ENCODE measurements at places on chromosomes 5 and 9.
A peak's percentile ranks its signal among the peaks of the same experiment; 100 is the strongest.

GRCh38 chr5:1385395-1386273 is 40.7 kb upstream of the CLPTM1L start:
- DNase-seq: peak; percentile 85

DNA sequence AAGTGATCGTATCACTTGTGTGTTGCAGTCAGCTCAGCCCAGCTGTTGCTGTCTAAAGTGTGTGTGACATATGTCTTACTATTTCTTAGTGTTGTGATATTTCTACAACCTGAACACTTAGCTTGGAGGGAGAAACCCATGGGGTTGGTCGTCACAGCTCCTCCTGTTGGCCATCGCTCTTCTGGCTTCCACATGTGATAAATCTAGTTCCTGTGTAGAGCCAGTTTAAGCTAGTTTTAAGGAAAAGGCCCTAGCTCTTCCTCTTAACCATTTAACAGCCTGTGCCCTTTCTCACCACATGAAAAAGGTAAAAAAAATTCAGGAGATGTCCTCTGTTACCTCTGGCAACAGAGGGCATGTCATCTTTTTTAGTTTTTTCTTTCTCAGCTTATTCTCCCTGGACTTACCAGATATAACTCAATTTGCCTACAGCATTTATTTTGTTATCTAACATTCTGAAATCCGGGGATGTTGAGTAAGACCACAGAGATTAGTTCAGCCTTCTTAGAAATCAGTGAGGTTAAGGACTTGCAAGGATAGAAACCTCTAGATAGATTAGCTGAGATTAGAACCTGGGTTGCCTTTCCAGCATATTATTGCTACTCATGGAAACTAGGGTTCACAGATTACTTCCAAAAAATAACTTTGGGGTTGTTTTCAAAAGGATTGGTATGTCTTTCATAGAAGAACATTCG is 100.4 kb downstream of the GAPVD1 start:
- DNase-seq: peak; percentile 42

DNA sequence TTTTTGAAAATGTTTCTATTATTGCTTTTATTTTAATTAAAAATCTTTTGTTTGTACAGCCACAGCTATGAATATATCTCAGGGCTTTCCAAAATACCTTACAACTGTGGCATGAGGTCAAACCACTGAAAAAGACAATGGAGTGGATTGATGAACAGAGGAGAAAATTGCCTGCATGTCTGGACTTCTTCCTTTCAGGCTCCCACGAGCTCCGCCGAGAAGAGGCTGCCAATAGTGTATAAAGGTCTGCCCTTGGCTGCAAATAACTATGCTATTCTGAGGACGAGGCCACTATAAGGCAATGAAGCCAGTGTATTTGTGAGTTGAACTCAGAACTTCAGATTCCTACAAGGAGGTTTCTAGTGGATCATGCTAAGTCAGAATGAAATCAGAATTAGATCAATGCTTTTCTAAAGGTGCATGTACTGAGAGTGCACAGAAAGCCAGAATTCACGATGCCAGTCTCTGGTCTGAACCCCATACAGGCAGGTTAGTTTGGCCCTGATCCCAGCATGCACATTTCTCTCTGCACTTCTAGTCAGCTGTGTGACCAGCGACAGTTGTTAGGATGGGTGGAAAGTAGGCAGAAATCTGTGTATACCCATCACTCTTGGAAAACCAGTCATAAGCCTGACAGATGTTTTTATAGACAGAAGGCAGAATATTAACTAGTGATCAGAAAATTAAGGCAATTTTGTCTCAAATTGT is 42.7 kb upstream of the PLPP1 start:
- no peak for DNase-seq

DNA sequence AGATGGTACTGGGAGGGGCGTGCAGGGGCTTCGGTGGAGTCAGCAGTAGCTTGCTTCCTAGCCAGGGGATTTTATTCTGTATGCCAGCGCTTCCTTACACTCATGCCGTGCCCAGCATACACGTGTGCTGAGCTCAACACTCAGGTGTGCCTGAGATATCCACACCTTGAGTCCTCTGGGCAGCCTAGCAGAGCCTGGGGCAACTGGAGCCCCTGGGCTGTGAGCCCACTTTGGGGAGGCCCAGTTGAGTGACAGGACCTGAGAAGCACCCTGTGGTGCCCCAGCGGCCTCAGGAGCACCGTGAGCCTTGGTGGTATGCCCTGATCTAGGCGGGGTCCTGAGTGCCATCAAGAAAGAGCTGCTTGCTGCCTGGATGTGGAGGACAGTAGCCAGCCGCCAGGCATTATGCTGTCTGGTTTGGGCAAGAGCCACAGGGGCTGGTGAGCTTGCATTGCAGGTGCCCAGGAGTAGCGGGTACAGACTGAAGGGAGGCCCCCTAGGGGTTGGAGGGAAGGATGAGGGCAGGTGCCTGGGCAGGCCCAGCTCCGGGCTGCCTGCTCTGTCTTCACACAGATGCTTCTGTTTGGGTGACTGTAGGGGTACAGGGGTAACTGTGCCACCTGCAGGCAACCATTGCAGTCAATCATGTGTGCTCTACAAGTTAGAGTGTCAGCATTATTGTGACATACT is 42.9 kb downstream of the BNIP1 start:
- peak; percentile 41 for DNase-seq

GRCh38 chr9:121651295-121652020 is at the start of gene DAB2IP:
Gene DAB2IP, plus strand, starts transcription at chr9:121651634. Its CDS starts 142 bp downstream, at chr9:121651776.
- peak; percentile 17 for DNase-seq

DNA sequence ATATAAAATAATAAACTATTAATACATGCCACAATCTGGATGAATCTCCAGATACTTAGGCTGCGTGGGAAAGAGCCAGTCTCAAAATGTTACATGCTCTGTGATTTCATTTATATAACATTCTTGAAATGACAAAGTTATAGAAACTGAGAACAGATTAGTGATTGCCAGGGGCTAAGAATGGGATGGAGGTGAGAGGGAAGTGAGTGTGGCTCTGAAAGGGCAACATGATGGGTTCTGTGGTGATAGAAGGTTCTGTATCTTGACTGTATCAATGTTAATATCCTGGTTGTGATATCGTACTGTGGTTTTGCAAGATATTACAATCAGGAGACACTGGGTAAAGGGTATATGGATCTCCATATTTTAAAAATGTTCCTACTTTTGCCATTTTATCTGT is 50.7 kb downstream of the SPEF2 start:
- peak; percentile 34 for DNase-seq

GRCh38 chr9:75780185-75780584 is 110.3 kb upstream of the PCSK5 start:
- no peak for DNase-seq

GRCh38 chr9:39108145-39108544 is 179.8 kb downstream of the CNTNAP3 start:
- no peak for DNase-seq

DNA sequence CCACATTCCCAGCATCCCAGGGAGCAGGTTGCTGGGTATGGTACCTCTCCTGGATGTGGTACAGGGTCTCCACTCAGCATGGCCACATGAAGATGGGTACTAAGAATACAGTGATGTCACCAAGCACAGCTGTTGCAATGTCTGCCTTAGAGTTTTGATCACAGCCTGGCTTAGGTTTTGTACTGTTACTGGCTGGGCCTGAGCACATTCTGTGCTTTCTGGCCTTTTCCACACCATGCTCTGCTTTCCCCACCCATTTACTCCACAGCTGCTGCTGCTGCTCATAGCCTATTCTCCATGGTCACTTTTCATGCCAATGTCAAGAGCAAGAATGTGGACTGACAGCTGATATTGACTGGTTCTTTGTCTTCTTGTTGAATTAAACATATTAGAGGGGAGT is 481.9 kb downstream of the ARHGEF28 start:
- DNase-seq: no peak

DNA sequence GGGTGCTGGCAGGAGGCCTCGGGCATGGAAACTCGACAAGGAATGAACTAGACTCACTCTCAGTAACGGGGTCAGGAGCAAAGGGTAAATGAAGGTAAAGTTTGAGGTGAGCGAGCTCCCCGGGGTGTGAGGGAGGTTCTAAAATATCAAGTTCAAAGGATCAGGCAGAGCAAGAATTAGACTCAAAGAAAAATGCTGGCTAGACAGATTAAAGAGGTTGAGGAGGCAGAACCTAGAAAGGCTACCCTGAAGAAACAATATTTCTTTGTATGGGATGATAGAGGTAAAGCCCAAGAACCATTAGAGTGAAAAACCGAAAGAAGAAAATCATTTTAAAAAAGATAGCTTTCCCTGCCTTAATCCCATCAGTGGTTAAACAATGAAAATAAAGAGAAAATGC is 386.7 kb upstream of the MEF2C start:
- no peak for DNase-seq

GRCh38 chr5:143116814-143117213 is 286.7 kb downstream of the NR3C1 start:
- DNase-seq: no peak

DNA sequence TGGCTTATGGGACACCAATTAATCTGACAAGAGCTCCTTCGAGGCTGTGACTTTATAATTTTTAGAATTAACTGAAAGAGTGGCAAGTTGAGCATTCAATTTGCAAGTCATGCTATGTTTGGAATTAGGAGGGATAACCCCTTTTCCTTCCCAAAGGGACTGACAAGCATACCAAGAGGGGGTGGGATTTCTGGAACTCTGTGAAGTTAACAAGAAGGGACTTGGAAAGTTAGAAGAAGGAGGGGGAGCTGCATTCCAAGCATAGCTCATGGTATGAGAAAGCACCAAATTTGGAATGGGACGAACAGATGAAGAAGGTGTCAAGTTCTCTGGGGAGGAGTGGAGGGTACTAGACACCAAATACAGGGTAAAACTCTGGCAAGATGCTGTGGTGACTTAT is 8.9 kb upstream of the PALM2AKAP2 start:
- DNase-seq: no peak

GRCh38 chr5:149153751-149154610 is 12.7 kb downstream of the ABLIM3 start:
- no peak for DNase-seq

- DNase-seq: peak; percentile 88
Measured at GRCh38 chr9:130053504-130054324, at the start of gene GPR107. Gene GPR107, plus strand, starts transcription at chr9:130053906. Its CDS starts 27 bp downstream, at chr9:130053933.

DNA sequence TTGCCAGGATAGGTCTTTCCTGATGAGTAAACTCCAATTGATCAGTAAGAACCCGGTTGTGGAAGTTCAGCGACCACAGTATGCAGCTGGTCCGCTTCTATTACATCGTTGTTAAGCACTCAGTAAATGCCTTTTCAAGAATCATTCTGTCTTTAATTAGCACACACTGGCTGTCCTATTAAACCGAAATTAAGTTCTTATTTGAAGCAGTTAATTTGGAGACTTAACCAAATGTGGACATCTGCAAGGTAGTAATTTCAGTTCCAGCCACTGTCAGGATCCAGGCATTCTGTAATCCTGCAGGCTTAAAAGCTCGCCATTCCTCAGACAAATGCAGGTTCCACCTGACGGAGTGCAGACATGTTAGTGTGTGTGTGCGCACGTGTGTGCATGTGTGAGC is 254.6 kb downstream of the IRX2 start:
- DNase-seq: no peak

GRCh38 chr5:16810208-16810854 is 125.8 kb downstream of the MYO10 start:
- DNase-seq: no peak

GRCh38 chr5:91712718-91713117 is 329.6 kb upstream of the ARRDC3 start:
- DNase-seq: no peak

DNA sequence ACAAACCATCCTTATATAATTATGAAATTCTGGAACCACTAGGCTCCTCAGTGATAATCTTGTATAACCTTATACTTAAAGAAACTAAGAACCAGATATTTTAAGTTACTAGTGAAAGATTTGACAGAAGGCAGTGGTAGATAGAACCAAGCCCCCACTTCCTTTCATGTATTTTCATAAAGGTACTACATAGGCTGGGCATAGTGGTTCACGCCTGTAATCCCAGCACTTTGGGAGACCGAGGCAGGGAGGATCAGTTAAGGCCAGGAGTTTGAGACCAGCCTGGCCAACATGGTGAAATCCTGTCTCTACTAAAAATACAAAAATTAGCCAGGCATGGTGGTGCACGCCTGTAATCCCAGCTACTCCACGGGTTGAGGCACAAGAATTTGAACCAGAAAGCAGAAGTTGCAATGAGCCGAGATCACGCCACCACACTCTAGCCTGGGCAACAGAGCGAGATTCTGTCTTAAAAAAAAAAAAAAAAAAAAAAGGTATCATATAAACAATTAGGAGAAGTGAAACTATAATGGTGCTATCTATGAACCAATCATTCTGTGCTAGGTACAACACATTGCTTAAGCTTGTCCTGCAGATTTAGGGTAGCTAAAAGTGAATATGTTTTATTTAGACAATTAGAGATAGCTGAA is 27.9 kb upstream of the DTWD2 start:
- no peak for DNase-seq

DNA sequence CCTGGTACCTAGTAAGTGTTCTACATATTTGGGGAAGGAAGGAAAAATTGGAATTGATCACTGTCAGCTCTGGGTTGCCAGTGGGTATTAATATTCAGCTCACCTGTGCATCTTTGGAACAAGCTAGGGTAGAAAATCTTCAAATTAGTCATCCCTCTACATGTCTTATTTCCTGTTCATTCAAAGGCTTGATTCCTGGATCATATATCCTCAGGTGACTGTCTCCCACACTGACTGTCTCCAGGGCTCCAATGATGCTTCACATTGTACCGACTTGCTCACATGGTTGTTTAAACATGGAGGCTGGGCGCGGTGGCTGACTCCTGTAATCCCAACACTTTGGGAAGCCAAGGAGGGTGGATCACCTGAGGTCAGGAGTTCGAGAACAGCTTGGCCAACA is 11.6 kb upstream of the SUSD1 start:
- no peak for DNase-seq

DNA sequence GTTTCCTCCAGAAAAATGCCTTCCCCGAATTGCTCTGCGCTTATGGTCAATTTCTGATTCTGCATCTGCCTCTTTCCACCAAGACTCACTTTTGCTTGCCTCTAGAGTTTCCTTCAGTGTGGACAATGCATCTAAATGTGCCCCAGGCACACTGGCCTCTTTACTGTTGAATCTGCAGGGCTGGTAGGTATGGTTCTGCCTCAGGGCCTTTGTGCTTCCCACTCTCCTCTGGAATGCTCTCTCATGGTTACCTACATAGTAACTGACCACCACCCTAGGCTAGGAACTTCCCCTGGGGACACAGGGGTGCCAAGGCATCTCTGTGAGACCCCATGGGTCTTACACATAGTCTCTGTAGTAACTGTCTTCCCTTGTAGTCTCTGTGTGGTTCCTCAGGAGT is 1258.6 kb downstream of the CDH12 start:
- no peak for DNase-seq

DNA sequence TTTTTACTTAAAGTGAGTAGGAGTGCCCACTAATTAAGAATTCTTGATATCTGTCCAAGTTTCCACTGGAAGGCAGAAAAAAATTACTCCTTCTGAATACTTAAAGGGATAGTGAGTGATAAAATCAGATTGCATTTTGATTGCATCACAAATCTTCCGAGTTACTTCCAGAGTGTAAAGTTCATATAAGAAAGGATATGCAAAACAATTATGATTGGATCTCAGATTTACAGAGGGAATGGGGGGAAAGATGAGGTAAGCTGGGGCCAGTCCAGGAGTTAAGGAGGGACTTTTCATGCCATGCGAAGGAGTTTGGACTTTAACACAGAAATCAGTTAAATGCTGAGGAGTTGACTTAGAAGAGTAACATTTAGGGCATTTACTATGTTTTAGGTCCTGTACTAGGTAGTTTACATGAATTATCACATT is 9.3 kb upstream of the RNF145 start:
- DNase-seq: no peak

GRCh38 chr5:171419688-171420430 is 412 bp downstream of the FGF18 start:
- DNase-seq: peak; percentile 21

- DNase-seq: peak; percentile 97
Measured at GRCh38 chr5:67206929-67207328, 10.3 kb upstream of the CD180 start.

- no peak for DNase-seq
Measured at GRCh38 chr5:116046261-116046660, 14.0 kb downstream of the ARL14EPL start.

All from activated naive CD4-positive, alpha-beta T cell treated with anti-CD3 and anti-CD28 coated beads for 36 hours (primary cell).